ENCODE measurements at places on chromosomes 11 and 22.

DNA sequence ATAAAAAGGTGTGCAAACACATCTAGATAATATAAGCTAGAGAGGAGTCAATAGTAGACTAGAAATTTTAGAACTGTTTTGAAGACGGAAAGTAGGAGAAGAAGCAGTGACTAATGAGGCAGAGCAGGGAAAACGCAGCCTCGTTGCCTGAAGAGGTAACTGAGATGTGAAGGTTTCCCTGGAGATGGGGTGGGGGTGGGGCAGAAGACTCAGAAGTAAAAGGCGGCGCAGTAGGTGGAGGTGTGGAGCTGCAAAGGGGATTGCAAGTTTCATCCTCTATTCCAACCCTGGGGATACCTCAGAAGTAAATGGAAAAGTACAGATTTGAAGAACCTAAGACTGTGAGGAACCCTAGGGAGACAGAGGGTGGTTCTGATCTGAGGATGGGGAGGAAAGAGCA is 109.5 kb downstream of the TMPRSS5 start:
- H3K27ac ChIP-seq, result no peak overlapping the region
- H3K4me1 ChIP-seq, result no peaks in the 10 kb centered on the region
- H3K36me3 ChIP-seq, result peaks cover 11% of the 10 kb centered on the region
- no peak overlapping the region for H3K4me3 ChIP-seq
- DNase-seq, result no peak

GRCh38 chr11:119880143-119880542 is 151.1 kb upstream of the NECTIN1 start:
- no peak overlapping the region for H3K27ac ChIP-seq
- peaks cover 19% of the 10 kb centered on the region for H3K27me3 ChIP-seq
- no peaks in the 10 kb centered on the region for H3K36me3 ChIP-seq
- no peak for DNase-seq
- H3K4me1 ChIP-seq, result peaks cover 33% of the 10 kb centered on the region

DNA sequence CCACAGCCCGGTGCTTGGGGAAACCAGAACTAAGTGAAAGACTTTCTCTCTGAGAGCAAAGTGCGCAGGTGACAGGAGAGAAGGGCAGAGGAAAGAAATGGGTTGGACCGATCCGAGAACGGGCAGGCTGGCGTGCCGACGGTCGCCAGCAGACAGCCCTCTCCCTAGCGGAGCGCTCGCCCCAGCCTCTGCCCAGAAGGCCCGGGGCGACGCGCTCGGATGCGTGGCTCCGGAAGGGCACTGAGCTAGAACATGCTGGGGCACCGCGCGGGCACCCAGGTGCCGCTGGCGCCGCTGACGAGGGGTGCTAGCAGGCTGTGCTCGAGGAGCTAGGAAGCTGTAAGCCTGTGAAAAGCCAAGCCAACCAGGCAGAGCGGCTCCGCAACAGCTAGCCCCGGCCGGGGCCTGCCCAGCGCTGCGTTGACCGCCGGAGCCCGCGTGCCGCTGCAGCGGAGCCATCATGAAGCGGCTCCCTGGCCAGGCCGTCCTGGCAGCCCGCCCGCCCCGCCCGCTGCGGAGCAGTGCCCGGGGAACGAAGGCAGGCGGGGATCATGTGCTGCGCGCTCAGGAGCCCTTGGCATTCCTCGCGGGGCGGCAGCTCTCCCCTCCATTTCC is 22.1 kb upstream of the RRAS2 start:
- H3K27ac ChIP-seq, result no peak overlapping the region
- peak; percentile 74 for DNase-seq
- peaks cover 79% of the 10 kb centered on the region for H3K27me3 ChIP-seq
- no peaks in the 10 kb centered on the region for H3K36me3 ChIP-seq

- no peak overlapping the region for H3K4me3 ChIP-seq
- no peak for DNase-seq
- peaks cover 14% of the 10 kb centered on the region for H3K27me3 ChIP-seq
- H3K36me3 ChIP-seq, result no peaks in the 10 kb centered on the region
- H3K27ac ChIP-seq, result no peak overlapping the region
Measured at GRCh38 chr22:45230026-45230721, 10.5 kb downstream of the KIAA0930 start.

- H3K4me3 ChIP-seq, result no peak overlapping the region
- H3K27ac ChIP-seq, result no peak overlapping the region
- H3K36me3 ChIP-seq, result peaks cover 3% of the 10 kb centered on the region
- peaks cover 24% of the 10 kb centered on the region for H3K27me3 ChIP-seq
- no peak for DNase-seq
- peaks cover 16% of the 10 kb centered on the region for H3K4me1 ChIP-seq
Measured at GRCh38 chr11:17563231-17563646, 16.2 kb downstream of the OTOG start.

- DNase-seq, result peak; percentile 6
- no peak overlapping the region for H3K4me3 ChIP-seq
- H3K27me3 ChIP-seq, result no peaks in the 10 kb centered on the region
- peak overlapping the region; percentile 94 for H3K27ac ChIP-seq
- no peaks in the 10 kb centered on the region for H3K36me3 ChIP-seq
Measured at GRCh38 chr11:91761406-91762025, 463.1 kb upstream of the FAT3 start.

GRCh38 chr11:111819829-111820237 is 51.5 kb downstream of the ALG9 start:
- no peak overlapping the region for H3K27ac ChIP-seq
- no peak for DNase-seq
- no peaks in the 10 kb centered on the region for H3K4me1 ChIP-seq
- peaks cover 26% of the 10 kb centered on the region for H3K36me3 ChIP-seq
- no peak overlapping the region for H3K4me3 ChIP-seq

GRCh38 chr11:17351510-17352176 is at the start of gene NCR3LG1:
Gene NCR3LG1 (plus strand): TSS chr11:17351800. CDS start chr11:17351970, 170 bp downstream.
- H3K27ac ChIP-seq, result no peak within 1 kb of the TSS
- H3K27me3 ChIP-seq, result peaks cover 68% of the 10 kb centered on the region
- peak; percentile 51 for DNase-seq
- peak within 1 kb of the TSS; percentile 87 for H3K4me3 ChIP-seq
- peaks cover 22% of the 10 kb centered on the region for H3K4me1 ChIP-seq
- H3K36me3 ChIP-seq, result no peaks in the 10 kb centered on the region

GRCh38 chr11:8656291-8656690 is 26.2 kb downstream of the TRIM66 start:
- no peaks in the 10 kb centered on the region for H3K36me3 ChIP-seq
- DNase-seq, result no peak
- peaks cover 2% of the 10 kb centered on the region for H3K27me3 ChIP-seq
- H3K4me1 ChIP-seq, result peaks cover 26% of the 10 kb centered on the region
- no peak overlapping the region for H3K4me3 ChIP-seq
- H3K27ac ChIP-seq, result no peak overlapping the region

DNA sequence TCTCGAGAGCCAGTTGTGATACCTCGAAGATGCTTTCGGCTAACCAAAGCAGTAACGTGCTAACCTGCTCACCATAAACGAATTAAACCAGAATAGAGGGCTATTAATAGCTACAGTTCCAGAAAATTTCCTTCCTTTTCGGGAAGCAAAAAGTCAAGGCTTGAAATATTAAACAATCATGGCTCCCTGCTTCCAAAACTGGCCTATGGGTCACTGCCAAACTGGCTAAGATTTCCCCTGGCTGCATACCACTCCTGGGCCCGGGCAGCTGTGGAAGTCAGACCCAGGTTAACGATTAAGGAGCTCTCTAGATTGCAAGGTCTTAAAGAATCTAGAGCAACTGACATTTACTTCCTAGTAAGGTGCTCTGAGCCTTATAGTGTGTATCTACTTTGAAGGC is 1.7 kb downstream of the AMOTL1 start:
- peaks cover 29% of the 10 kb centered on the region for H3K4me1 ChIP-seq
- H3K27me3 ChIP-seq, result no peaks in the 10 kb centered on the region
- DNase-seq, result no peak
- H3K36me3 ChIP-seq, result peaks cover 26% of the 10 kb centered on the region
- no peak overlapping the region for H3K4me3 ChIP-seq

GRCh38 chr11:86034710-86035109 is 34.2 kb downstream of the PICALM start:
- H3K27ac ChIP-seq, result peak overlapping the region; percentile 41
- peaks cover 3% of the 10 kb centered on the region for H3K27me3 ChIP-seq
- peaks cover 39% of the 10 kb centered on the region for H3K36me3 ChIP-seq
- H3K4me3 ChIP-seq, result no peak overlapping the region

DNA sequence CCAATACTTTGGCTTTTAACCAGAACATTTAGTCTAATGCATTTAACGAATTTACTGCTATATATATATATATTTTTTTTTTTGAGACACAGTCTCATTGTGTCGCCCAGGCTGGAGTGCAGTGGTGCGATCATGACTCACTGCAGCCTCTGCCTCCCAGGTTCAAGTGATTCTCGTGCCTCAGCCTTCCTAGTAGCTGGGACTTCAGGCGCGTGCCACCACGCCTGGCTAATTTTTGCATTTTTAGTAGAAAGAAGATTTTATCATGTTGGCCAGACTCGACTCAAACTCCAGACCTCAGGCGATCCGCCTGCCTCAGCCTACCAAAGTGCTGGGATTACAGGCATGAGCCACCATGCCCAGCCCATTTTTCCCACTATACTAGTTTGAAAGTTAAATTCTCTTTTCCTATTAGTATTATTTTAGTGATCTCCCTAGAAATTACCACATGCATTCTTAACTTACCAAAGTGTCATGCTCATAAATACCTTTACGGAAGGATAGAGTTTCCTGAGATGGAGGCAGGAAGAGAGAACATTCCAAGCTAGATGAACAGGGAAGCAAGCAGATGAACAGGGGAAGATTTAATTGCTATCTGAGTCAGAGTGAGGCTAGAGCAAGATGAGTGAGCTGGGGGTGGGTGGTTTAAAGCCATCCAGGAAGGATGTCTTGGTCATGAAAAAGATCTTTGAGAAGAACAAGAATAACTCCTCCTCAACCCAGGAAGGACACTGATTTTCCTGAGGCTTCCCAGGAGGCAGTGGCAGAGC is 4.4 kb upstream of the PGAP2 start:
- H3K4me3 ChIP-seq, result no peak overlapping the region
- no peaks in the 10 kb centered on the region for H3K27me3 ChIP-seq
- no peak for DNase-seq
- H3K27ac ChIP-seq, result no peak overlapping the region
- H3K36me3 ChIP-seq, result no peaks in the 10 kb centered on the region

DNA sequence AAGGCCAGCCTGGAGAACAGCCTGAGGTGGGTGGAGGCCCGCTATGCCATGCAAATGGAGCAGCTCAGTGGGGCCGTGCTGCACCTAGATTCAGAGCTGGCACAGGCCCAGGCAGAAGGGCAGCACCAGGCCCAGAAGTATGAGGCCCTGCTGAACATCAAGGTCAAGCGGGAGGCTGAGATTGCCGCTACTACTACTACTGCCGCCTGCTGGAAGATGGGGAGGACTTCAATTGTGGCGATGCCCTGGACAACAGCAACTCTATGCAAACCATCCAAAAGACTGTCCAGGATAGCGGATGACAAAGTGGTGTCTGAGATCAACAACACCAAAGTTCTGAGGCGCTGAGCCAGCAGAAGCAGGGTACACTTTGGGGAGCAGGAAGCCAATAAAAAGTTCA is 3.1 kb upstream of the TMEM218 start:
- DNase-seq, result no peak
- H3K4me3 ChIP-seq, result no peak overlapping the region
- H3K27ac ChIP-seq, result no peak overlapping the region
- H3K27me3 ChIP-seq, result peaks cover 32% of the 10 kb centered on the region
- H3K4me1 ChIP-seq, result peaks cover 27% of the 10 kb centered on the region
- peaks cover 13% of the 10 kb centered on the region for H3K36me3 ChIP-seq

- no peaks in the 10 kb centered on the region for H3K4me1 ChIP-seq
- H3K27ac ChIP-seq, result no peak overlapping the region
- H3K36me3 ChIP-seq, result peaks cover 11% of the 10 kb centered on the region
- no peak for DNase-seq
- H3K4me3 ChIP-seq, result no peak overlapping the region
Measured at GRCh38 chr11:124961972-124962609, 8.1 kb downstream of the CCDC15 start.

GRCh38 chr11:45546366-45546765 is 119.1 kb downstream of the CHST1 start:
- DNase-seq, result no peak
- peaks cover 35% of the 10 kb centered on the region for H3K27me3 ChIP-seq
- H3K36me3 ChIP-seq, result no peaks in the 10 kb centered on the region
- no peaks in the 10 kb centered on the region for H3K4me1 ChIP-seq

DNA sequence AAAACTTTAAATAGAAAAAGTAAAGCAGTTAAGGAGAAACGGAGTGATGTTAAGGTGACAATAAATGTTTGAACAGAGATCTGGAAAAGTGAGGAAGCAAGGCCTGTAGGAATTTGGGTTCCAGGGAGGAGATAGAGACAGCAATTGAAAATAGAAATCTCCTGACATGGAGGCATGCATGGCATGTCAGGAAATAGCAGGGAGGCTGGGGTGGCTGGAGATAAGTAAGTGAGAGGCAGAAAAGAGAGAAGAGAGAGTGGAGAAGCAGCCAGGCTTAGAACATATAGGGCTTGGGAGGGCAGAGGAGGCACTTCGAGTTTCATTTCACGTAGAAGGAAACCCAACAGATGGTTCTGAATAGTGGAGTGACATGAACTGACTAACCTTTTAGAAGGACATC is 185.5 kb downstream of the LRRC4C start:
- no peaks in the 10 kb centered on the region for H3K36me3 ChIP-seq
- no peak for DNase-seq
- no peaks in the 10 kb centered on the region for H3K27me3 ChIP-seq
- no peaks in the 10 kb centered on the region for H3K4me1 ChIP-seq
- H3K4me3 ChIP-seq, result no peak overlapping the region

DNA sequence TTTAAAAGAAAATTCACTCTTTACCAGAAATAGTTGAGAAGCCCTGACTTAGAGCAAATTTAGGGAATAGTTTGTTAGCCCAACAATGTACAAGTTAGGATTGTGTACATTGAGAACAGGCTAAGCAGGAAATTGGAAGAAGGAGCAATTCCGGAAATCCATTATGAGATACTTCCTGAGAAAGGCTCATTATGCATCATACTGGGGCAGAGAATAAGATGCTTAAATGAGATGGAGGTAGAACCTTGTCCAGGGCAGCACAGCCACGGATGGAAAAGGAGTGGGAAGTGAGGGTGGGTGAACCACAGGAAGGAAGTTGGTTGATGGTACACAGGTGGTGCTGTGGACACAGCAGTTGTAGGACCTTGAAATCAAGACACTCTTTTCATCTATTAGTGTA is 180.2 kb downstream of the PGR start:
- peaks cover 14% of the 10 kb centered on the region for H3K36me3 ChIP-seq
- DNase-seq, result no peak
- no peaks in the 10 kb centered on the region for H3K27me3 ChIP-seq
- H3K4me3 ChIP-seq, result no peak overlapping the region
- no peak overlapping the region for H3K27ac ChIP-seq
